Umbilical cord (tissue), 2 donors: ENCODE measurements at places on chromosomes 2 and 18. TPM values are rescaled to one million over a fixed set of nuclear protein-coding genes. Genes with fewer than 3 reads are reported as not detected.
A peak's percentile ranks its signal among the peaks of the same experiment; 100 is the strongest.

DNA sequence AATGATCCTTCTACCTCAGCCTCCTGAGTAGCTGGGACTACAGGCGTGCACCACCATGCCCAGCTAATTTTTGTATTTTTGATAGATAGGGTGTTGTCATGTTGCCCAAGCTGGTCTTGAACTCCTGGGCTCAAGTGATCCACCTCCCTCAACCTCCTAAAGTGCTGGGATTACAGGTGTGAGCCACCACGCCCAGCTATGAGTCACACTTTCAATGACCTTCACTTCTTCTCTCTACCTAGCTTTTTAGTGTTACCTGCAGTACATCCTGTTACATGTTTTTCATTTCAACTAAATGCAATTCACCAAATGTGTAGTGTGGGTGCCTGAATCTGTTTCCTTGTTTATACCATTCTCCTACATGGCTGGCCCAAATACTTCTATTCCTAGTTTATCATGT is 64.0 kb downstream of the SLC39A10 start:
- no peak for DNase-seq

DNA sequence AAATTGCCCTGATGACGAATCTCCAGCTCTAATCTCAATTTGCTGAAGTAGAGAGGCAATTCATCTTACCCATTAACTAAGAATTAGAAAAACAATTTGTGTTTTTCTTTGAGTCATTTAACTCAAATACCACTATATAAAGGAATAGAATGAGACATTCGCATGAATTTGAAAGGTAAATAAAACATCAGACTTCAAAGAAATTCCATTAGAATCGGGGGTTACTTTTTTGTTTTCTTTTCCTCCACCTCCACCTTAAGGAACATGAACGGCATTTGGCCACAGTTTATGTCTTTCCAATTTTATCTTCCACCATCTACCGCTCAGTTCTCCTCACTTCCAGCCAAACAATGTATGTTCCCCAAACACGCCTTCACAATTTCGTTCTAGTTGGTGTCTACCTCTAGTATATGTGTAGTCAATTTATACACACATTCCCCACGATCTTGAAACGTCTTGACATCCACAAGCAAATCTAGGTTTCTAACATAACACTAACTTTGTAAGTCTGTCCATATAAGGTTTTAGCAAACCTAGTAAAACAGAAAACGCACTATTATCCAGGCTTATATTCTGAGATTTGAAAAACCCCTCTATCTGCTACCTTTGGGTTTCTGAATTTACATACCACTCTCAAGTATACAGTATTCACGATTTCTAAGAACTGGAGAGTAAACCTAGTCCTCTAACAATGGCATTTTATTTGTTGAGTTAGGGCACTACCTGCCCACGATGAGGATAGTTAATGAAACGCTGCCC is 1.2 kb upstream of the SMCHD1 start:
- DNase-seq = peak; percentile 20

DNA sequence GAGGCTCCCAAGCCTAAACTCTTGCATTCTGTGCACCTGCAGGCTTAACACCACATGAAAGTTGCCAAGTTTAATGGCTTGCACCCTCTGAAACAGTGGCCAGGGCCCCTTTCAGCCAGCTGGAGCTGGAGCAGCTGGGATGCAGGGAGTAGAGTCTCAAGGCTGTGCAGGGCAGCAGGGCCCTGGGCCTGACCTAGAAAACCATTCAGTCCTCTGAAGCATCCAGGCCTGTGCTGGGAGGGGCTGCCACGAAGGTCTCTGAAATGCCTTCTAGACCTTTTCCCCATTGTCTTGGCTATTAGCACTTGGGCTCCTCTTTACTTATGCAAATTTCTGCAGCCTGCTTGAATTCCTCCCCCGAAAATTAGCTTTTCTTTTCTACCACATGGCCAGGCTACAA is 10.6 kb upstream of the SFT2D3 start:
- DNase-seq = no peak

- DNase-seq = peak; percentile 58
Measured at GRCh38 chr2:69082430-69082997, 69.5 kb downstream of the ANTXR1 start.

DNA sequence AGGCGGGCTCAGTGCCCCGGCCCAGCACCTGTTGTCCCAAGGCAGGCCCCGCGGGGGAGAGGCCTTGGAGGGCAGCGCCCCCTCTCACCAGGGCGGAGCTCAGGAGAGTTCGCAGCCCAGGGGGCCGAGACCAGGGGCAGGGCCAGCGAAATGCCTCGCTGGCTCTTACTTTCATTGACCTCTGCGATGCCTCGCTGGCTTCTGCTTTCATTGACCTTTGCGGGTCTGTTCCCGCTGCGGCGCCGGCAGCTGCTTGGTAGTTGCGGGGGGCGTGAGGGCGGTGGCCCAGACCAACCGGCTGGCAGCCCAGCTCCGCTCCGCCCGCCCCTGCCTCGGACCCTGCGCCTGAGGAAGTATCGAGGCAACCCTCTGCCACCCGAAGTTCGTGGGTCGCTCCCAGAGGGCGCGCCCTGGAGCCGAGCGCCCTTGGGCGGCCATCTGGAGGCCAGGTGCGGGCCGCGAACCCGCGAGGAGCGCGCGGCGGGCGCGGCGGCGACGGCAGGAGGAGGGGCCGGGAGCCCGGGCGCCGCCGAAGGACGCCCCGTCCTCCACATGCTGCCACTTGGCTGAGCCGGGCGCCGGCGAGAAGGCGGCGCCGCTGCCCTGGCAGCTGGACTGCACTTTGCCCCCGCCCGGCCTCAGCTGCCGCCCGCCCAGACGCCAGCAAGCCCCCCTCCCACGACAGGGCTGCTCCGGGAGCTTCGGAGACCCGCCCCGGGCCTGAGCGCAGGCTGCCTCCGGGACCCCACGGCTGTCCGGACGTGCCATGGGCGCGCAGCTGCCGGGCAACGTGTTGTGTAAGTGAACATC is 118.0 kb upstream of the MSTN start:
- peak; percentile 37 for DNase-seq

- DNase-seq = no peak
Measured at GRCh38 chr2:207054521-207054920, 111.2 kb downstream of the KLF7 start.

DNA sequence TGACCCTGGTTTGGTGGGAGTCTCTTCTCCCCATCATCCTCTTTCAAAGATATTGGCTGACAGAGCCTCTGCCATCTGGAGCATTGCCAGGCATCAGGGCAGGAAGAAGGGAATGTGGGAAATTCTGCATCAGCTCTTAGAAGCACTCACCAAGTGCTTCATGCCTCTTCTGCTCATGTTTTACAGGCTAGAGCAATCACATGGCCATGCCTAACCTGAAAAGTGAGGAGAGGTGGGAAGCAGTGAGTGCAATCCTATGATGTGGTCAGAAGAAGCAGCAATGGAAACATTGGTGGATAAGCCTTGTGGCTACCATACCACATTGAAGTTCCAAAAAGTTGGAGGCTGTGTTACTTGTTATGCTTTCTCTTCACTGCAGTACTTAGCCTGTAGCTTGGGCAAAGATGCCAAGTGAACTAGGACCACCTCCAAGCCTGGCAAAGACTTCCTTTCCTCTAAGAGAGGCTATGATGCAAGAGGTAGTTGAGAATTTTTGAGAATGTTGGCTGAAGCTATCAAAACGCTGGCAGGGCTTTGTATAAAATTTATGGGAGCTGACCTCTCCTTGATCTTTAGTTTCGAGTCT is 64.1 kb downstream of the BCL2L11 start:
- no peak for DNase-seq

- DNase-seq = no peak
Measured at GRCh38 chr2:7452110-7452876, 535.1 kb downstream of the RNF144A start.

DNA sequence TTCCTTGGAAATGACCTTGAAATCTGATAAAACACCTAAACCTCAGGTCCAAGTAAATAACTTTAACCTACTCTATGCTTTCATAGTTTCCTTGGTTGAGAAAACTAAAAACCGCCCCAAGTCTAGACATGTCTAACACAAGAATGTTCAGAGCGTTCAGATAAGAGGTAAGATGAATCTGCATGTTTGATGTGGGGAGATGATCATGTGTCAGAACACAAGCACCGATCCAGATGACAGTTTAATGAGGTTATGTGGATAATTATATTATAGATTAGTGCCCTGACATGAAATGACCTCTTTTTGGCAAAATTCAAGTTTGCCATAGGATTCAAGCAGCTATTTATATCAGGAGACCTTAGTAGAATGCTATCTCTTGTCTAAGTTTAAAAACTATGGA is 729.8 kb upstream of the SOX11 start:
- peak; percentile 61 for DNase-seq

DNA sequence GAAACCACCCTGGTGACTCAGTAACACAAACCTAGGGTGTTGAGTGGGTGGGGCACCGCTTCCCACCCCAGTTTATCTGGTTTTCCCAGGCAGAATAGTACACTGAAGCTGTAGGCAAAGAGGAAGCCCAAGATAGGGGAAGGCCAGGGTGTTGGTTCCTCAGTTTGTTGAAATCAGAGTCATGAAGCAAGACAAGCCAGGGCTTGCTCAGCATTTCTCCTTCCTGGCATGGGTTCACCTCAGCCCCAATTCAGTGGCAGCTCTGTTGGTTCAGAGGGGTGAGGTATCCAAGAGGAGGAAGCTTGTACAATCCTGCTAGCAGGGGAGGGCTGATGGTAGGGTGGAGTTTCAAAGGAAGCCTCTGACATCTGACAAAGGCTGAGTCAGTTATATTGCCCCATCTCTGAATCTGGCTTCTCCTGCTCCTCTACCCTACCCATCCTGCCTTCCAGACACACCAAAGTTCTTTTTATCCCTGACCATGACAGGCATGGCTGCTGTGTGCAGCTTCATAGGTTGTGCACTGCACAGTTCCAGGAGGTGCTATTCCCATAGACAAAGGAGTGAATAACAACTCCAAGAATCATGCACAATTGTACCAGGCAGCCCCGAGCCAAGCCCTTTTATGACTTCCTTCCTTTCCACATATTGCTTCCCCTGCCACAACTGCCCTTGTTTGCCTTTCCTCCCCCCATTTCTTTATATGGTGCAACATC is 24.9 kb upstream of the RAB10 start:
- peak; percentile 80 for DNase-seq

- DNase-seq = no peak
Measured at GRCh38 chr2:169073963-169074751, 4.8 kb downstream of the DHRS9 start.

DNA sequence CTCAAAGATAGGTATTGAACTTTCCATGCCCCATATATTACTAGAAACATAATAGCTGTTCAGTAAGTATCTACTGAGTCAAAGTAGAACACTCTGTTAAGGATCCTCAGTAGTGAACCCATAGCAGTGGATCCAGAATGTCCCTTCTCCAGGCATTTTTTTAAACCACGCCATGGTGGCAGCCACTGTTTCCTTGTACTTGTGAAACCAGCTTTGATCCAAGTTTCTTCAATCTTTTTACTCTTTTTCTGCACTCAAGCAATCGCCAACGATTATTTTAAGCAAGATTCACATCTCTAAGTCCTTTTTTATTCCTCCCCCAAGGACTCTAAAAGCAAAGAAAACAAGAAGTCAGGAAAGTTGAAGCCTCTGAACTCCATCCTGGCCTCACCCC is 291.2 kb upstream of the SLC14A2 start:
- no peak for DNase-seq

GRCh38 chr2:119158563-119159347 is at the start of gene C1QL2:
C1QL2 (minus strand) TSS chr2:119158751; CDS start chr2:119158269, 482 bp downstream.
- DNase-seq = no peak

GRCh38 chr18:28153485-28154065 is 23.4 kb downstream of the CDH2 start:
- peak; percentile 65 for DNase-seq

DNA sequence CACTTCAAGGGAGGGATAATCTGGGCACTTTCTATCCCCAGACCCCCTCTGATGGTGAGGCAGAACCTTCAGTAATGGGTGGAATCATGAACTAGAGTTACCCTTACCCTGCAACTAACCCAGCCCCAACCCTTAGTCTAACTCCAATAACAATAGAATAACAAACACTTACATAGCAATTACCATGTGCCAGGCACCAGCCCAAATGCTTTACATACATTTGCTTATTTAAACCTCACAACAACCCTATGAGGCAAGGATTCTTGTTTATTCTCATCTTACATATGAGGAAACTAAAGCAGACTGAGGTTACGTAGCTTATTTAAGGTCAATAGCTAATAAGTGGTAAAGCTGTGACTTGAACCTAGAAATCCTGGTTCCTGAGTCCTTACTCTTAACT is 132.8 kb downstream of the CYP26B1 start:
- no peak for DNase-seq

DNA sequence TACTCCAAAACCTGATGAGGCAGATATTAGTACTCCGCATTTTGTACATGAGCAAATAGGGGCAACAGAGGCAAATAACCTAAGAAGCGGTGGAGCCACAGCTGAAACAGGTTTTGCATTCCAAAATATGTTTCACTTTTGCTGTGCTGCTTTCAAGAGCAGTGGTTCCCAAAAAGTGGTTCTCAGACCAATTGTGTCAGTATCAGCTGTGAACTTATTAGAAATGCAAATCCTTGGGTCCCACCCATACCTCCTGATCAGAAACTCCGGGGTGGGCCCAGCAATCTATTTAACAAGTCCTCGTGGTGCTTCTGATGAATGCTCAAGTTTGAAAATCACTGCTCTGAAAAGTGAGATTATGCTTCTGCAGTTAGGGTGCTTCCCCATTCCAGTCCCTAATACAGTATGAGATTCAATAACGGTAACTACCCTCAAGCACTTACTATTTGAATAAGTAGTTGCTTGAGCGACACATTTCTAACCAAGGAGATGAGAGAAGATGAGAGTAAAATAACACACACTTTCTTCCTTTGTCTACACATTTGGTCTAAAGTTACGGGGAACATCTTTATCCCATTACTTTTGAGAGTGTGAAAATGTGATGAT is 17.8 kb upstream of the TCF4 start:
- no peak for DNase-seq

DNA sequence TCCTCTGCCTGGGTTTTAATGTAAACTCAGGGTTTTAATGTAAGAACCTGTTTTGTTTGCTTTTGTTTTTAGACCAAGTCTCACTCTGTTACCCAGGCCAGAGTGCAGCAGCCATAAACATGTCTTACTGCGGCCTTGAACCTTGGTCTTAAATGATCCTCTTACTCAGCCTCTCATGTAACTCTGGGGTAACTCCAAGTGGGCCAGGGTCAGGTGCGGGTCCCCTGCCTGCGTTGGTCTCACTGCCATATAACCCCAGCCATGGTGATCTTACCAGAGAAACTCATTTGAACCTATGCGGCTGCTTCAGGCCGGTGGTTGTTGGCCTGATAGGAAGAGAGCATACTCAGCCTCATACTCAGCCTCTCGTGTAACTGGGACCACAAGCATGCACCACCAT is 89.3 kb downstream of the AGAP1 start:
- no peak for DNase-seq

DNA sequence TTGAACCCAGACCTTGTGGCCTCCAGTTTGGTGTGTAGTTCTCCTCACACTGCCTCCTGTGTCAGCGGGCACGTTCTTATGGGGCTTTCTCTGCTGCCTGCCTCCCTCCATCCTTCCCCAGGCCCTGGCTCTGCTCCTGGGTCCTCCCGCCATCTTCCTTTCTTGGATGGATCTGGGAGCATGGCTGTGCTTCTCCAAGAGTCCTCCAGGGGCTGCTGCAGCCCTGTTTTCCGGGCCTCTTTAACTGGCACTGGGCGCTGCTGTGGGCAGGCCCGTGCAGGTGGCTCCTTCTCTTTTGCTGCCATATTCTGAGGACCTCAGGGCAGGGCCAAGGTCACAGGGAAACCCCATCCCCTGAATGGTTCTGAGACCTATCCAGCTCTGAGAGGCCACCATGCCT is 17.8 kb downstream of the THNSL2 start:
- DNase-seq = no peak

The CLEC4F gene
- not detected for total RNA-seq

The FKBP1B gene
- total RNA-seq = not detected

The C18orf32 gene
- total RNA-seq = 8.9 TPM
